ENCODE measurements at places on chromosomes 7 and 10.

- peak; percentile 77 for DNase-seq
Measured at GRCh38 chr7:151018421-151019129, 5.7 kb downstream of the ATG9B start.

- DNase-seq = no peak
Measured at GRCh38 chr7:151392426-151392825, 17.4 kb downstream of the WDR86 start.

DNA sequence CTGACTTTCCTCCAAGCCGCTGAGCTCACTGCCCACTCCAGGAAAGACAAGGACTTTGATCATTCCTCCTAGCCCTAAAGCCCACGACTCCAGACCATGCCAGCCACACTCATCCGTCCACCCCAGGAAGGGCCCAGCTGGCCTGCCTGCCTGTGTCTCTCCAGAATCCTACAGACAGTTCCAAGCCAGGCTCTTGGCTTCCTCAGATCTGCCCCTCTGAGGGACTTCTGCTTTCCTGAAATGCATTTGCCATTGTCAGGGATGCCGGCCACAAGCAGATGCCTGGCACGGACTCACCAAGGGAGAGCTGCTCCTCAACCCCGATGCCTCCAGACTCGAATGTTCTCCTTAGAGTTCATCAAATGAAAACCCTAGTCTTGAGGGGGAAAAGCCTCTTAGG is 155.8 kb downstream of the OAT start:
- DNase-seq = no peak

DNA sequence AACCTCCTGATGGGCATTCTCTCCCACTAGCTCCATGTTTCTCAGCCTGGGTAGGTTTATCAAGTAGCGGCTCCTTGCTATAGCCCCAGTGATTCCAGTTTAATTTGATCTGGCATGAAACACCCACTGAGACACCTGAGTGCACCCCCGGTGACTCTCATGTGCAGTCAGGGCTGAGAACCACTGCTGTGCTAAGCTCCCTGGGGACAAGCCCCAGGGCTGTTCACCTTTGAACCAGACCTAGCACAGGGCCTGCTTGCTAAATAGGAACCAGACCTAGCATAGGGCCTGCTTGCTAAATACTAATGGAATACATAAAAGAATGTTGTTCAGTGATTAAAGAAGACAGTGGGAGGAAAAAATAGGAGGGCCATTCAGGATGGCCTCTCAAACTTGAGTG is 167.6 kb downstream of the JAZF1 start:
- DNase-seq = no peak

DNA sequence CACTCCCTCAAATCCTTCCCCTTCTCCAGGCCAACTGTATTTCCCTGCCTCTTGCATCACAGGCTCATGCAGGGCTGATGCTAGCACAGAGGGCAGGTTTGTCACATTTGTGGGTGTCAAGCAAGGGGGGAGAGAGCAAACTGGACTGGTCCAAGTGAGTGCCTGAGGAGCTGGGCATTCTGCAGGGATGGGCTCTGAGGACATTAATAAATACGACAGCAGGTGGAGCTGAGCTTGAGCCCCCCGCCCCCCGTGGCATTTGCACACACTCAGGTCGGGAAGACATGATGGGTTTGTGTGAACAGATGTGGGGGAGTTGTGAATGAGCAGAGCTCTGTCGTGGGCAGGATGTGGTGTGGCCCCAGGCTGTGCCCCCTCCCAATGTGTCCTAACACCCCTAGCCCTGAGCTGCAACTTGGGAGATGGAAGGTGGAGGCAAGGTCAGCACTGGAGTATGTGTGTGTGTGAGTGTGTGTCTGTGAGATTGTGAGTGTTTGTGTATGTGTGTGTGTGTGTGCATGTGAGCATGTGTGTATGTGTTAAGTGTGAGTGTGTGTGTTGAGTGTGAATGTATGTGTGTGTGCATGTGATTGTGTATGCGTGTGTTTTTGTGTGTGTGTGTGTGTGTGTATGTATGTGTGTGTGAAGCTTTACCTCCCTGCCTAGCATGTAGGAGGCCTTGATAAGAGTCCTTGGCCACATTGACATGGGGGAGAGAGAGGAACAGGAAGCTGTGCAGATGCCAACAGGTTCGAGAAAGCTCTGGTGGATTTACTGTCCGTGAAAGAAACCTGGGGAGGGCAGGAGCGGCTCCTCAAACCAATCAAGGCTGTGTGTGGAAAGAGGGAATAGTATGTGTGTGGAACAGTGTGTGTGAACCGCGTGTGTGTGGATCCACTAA is 9.1 kb downstream of the RASSF4 start:
- DNase-seq = no peak

DNA sequence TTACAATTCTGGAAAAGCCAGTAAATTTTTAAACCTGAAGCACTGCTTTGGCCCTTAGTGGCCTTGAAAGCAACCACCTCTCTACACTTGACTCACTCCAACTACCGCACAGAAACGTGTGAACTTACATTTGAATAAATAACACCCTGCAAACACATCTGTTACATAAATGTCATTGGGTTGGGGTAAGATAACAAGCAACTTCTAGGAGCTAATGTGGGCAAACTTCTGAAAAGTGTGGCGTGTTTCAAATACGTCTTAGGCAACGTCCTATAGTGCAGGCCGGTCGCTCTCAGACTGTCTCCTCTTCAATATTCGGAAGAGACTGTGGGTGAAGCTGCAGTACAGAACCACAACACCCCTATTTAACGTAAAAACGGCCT is 474 bp downstream of the ORC5 start:
- no peak for DNase-seq

DNA sequence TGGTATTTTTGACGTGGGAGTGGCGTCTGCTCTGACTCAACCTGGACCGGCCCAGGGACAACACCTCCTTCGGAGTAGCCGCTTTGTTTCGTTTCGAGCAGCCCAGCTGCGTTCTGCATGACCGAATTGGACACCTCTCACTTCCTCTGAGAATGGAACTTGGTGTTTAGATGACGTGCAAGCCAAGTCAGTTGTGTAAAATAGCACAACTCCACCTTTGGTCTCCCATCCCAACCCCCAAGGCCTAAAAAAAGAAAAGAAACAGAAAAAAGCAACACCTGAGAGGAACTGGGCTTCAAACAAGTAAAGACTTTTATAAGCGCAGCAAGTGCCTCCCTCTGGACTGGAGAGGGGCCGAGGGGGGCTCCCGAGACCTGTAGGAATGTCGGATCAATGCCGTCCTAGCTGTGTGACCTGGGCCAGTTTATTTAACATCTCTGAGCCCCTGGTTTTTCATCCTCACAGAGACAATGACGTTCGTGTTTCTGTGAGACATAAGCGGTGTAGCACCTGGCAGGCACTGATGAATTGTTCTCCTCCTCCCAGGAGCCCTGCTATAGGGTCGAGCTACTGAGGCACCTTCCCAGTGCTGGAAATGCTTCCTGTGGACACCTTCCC is 52.0 kb upstream of the SMNDC1 start:
- DNase-seq = peak; percentile 76

DNA sequence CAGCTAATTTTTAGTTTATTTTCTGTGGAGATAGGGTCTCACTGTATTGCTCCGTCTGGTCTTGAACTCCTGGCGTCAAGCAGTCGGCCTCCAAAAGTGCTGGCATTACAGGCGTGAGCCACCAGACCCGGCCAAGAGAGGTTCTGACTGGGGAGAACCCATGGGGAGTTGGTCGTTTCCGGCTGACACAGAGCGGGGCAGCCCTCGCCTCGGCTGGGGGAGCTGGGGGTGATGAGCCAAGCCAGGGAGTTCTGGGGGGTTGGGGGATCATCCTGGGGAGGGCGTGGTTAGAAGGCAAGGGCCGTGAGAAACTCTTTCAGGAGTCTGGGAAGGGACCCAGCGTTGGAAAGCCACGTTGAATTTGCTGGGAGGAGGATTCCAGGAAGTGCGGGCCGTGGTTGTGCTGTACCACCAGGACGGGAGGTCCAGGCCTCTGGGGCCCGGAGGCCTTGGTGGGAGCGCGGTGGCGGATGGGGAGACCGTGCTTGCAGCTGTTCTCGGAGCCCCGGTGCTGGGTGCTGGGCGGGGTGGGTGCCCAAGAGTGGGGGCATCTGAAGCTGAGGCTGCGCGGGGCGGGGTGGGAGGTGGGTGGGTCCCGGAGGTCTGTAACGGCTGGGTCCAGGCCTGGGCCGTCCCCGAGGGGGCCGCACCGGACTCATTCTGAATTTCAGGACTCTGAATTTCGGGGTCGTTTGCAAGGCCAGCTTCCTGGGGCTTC is 8.4 kb upstream of the ZNF853 start:
- DNase-seq = no peak

- no peak for DNase-seq
Measured at GRCh38 chr7:39313376-39313775, 252.8 kb upstream of the YAE1 start.

- DNase-seq = no peak
Measured at GRCh38 chr10:10661176-10661575, 356.5 kb upstream of the CELF2 start.

DNA sequence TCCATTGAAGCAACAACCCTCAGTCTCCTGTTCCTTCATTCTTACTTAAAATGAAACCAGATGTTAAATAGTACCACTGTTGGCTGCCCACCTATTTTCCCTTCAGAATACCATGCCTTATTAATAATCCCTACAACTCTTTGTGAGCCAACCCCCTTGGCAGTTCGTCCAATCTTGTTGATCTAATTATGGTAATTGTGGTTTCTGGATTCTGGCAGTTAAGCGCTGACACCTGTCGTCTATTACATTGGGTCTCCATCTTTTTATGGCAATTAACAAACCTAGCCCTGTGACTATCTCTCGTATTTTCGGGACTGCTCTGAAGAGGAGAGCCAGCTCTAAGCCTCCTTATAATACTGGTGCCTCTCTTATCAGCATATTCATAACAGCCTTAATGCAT is 432.0 kb downstream of the ATRNL1 start:
- no peak for DNase-seq

DNA sequence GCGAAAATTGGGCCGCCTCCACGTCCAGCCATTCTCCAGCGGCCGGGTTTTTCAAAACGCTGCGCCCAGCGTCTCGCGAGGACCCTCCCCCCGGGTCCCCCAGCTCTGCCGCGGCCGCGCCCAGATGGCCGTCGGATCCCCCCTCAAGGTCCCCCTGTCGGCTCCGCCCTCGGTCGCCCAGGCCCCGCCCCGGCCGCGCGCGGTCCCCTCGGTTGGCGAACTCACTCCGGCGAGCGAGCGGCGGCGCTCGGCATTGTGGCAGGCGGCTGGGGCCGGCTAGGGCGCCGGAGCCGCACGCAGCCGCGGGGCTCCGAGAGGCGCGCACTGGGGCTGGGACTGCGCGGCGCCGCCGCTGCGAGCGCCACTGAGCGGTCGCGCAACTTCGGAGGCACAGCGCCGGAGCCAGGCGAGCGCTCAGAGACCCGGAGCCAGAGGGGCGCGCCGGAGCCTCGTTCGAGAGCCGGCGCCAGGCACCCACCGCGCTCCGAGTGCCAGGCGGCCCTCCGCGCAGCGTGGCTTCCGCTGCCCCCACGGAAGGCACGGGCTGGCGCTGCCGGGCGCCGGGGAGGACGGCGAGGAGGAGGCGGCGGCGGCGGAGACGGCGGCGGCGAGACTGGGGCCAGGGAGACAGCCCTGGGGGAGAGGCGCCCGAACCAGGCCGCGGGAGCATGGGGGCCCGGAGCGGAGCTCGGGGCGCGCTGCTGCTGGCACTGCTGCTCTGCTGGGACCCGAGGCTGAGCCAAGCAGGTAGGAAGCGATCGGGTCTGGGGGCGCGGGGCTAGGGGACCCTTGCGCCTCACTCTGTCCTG is at the start of gene UNC5B:
UNC5B (plus strand) TSS at position 253 of the 809 bp plus-strand sequence; CDS start at position 669, 416 bp downstream.
- peak; percentile 79 for DNase-seq

DNA sequence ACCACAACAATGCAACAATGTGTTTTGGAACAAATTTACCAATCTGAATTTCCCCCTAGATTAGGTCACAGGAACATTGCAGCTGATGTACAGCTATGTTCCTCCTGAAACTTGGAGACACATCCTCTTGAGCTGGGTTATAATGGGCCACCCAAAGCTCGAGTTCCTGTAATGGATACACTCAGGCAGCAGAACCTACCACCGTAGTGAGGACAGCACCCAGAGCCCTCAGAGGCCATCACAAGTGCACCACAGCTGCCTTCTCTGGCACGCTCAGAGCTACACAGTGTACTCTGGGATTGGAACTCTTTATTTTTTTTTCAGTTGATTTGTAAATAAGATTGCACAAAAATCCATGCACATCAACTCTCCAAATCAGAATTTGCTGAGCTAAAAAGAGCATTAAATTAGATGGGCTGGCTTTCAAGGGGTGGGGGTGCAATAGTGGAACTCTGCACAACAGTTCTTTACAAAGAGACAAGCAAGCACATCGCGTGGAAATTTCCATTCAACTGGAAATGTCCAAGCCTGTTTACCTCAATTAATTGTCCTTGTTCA is 56.7 kb downstream of the EGFR start:
- DNase-seq = no peak

- DNase-seq = no peak
Measured at GRCh38 chr10:129564923-129565322, 97.9 kb downstream of the MGMT start.

DNA sequence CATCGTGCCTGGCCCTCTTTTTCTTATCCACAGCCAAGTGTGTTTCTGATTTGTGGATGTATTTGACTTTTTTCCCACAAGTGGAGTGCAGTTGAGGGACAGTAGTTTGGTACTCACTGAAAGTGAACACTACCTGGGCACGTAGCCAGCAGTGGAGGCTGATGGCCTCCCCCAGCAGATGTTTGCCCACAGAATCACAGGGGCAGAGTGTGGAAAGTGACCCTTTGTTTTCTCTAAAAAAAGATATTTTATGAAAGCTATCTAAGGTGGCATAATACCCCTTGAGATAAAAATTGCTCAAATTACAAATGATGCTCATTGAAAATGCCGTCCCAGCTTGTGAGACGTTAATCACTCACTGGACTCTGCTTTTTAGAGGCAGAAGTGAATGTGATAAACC is 29.1 kb downstream of the WDR37 start:
- DNase-seq = no peak

DNA sequence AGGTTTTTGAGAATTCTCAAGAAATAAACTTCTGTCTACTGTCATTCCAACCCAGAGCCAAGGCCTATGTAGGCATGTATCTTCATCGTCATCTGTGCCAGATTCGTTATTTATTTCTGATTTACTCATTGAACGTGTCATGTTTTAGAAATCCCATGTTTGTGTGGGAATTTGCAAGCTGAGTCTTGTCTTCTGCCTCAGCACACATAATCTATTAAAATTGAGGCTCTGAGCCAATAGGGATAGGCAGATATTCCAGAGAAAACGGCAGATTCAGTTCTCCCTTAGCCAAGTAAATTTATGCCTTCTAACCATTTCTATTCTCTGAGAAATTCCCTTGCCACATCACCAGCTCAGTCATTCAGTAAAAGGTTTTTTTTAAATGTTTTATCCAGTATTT is 444.6 kb downstream of the REEP3 start:
- DNase-seq = no peak

DNA sequence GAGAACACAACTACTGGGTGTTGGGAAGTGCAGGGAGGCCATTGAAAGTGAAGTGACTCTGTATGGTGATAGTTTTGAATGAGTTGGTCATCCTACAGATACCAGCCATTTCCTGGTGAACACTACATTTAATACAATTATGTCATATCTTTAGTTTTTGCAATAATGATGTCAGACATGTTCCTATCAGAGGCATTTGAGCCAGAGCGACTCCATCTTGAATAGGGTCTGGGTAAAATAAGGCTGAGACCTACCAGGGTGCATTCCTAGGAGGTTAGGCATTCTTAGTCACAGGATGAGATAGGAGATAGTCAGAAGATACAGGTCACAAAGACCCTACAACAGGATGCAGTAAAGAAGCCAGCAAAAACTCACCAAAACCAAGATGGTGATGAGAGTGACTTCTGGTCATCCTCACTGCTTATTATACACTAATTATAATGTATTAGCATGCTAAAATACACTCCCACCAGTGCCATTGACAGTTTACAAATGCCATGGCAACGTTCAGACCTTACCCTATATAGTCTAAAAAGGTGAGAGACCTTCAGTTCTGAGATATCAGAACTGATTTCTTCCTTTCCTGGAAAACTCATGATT is 28.2 kb downstream of the ADK start:
- DNase-seq = no peak

Data from activated T-cell treated with anti-CD3 and anti-CD28 coated beads, Interleukin-2, amount 50 U/mL, for 24 hours (primary cell).